Naive B cell (primary cell): ENCODE measurements at places on chromosomes 4 and X. TPM values are rescaled to one million over a fixed set of nuclear protein-coding genes. Genes with fewer than 3 reads are reported as not detected.

Gene TSPAN7
- not detected for polyA plus RNA-seq

Gene CYSLTR1
- polyA plus RNA-seq: 48.7 TPM

Gene HTR2C
- polyA plus RNA-seq: not detected

Gene NXF2B
- not detected for polyA plus RNA-seq

Gene ADGRG4
- not detected for polyA plus RNA-seq

Gene HOPX
- polyA plus RNA-seq: 14.2 TPM

Gene CCKAR
- not detected for polyA plus RNA-seq

Gene GUCY2F
- not detected for polyA plus RNA-seq

Gene TRIML2
- not detected for polyA plus RNA-seq

Gene DCAF16
- polyA plus RNA-seq: 16.0 TPM

Gene DNAAF6
- polyA plus RNA-seq: not detected

Gene HMGN5
- 3.6 TPM for polyA plus RNA-seq

Gene SPANXA1
- not detected for polyA plus RNA-seq

Gene NIPAL1
- 0.29 TPM for polyA plus RNA-seq

Gene TKTL1
- 0.56 TPM for polyA plus RNA-seq

Gene TAF7L
- not detected for polyA plus RNA-seq

Gene BEND4
- polyA plus RNA-seq: 10.1 TPM

Gene PCDH10
- polyA plus RNA-seq: not detected

DNA sequence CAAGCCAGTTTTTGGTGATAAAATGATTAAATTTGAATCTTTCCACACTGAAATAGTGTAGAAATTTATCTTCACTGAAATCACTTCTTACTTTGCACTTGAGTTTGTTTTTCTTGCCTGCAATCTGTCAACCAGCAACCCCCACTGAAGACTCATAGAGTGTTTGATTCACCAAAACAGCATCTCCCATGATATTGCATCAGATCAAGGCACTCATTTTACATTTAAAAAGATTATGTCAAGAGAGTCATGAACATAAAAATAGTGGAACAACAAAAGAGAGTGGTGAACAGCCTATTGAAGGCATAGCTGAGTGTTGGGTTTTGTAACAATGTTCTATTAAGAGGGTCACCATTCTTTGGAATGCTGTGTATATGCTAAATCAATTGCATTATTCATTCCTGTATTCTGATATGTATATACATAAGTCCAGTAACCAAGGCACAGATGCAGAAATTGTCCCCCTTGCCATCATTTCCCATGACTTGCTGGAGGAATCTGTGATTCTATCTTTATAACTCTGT is 1934.9 kb downstream of the ARAP2 start:
- no peak for DNase-seq

GRCh38 chr4:106316773-106317409 is 541 bp downstream of the AIMP1 start:
- peak; percentile 9 for DNase-seq

DNA sequence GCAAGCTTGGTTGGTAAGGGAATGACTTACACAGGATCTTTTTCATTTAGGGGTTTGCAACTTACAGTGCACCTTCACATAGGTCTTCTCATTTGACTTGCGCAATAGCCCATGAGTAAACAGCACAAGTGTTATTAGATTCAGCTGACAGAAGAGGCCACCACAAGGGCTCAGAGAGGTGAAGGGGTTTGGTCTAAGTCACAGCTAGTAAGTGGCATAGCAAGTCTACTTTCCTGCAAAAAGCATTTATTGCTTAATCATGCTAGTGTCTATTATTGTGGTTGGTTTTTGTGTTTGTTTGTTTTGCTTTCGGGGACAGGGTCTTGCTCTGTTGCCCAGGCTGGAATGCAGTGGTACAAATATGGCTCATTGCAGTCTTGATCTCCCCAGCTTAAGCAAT is 83.3 kb downstream of the SPRY1 start:
- DNase-seq: no peak

DNA sequence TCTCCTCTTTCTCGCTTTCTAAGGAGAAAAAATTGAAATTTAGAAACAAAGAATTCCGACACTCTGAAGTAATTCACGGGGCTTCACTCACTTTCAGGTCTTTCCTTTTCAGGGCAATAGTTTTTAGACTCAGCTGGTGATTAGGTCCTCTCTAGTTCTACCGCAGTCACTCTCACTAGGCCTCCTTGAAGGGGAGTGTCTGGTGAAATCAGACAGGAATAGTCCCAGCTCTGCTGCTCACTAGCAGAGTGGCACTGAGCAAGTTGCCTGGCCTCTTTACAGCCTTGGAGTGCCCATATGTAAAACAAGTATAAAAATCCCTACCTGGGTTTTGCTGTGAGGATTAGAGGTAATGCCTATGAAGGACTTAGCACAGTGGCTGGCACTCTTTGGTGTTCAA is 64.1 kb downstream of the NEUROG2 start:
- no peak for DNase-seq

- no peak for DNase-seq
These were observed 46.8 kb upstream of the F9 start for GRCh38 chrX:139483699-139484098.

DNA sequence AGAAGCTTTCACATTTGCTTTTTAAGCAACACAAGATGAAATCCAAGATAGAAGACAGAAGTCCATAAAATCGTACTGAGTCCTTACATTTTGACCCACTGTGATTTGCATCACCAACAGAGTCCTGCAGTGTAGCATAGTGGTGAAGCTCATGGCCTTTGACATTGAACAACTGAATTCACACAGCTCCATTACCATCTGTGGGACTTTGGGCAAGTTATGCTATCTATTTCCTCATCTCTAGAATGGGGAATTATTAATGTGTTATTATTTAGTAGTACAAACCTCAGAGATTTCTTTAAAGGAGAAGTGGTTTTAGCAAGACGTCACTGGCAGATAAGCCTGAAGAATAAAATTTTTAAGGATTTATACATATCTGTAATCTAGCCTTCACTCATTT is 10.7 kb downstream of the GPRIN3 start:
- DNase-seq: no peak

- no peak for DNase-seq
These were observed 158.1 kb downstream of the ATP10D start for GRCh38 chr4:47642985-47643760.

- DNase-seq: no peak
These were observed 74.4 kb upstream of the RBMX start for GRCh38 chrX:136954930-136955329.

- no peak for DNase-seq
These were observed 431.2 kb downstream of the GPM6A start for GRCh38 chr4:175380841-175381240.

- DNase-seq: no peak
These were observed 930.2 kb downstream of the C4orf33 start for GRCh38 chr4:130026185-130026584.

GRCh38 chrX:131544218-131544617 is 344 bp downstream of the OR13H1 start:
- no peak for DNase-seq

- DNase-seq: no peak
These were observed 1.2 kb downstream of the TFE3 start for GRCh38 chrX:49041744-49042580.

DNA sequence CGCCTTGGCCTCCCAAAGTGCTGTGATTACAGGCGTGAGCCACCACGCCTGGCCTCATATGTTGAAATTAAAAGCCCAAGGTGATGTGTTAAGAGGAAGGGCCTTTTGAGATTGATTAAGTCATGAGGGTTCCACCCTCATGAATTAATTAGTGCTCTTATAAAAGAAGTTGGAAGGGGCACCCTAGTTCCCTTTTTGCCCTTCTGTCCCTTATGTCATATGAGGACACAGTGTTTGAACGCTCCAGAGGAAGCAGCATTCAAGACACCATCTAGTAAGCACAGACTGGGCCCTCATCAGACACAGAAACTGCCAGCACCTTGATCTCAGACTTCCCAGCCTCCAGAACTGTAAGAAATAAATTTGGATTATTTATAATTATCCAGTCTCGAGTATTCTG is 5.1 kb upstream of the APLN start:
- DNase-seq: no peak

- no peak for DNase-seq
These were observed 86.9 kb upstream of the BMP2K start for GRCh38 chr4:78689261-78689660.

GRCh38 chrX:135308345-135308855 is 880 bp upstream of the ETDC start:
- DNase-seq: no peak

GRCh38 chr4:87053176-87053658 is 118.4 kb downstream of the AFF1 start:
- no peak for DNase-seq

- DNase-seq: peak; percentile 54
These were observed 977 bp downstream of the MAGEE1 start for GRCh38 chrX:76428243-76429130.

DNA sequence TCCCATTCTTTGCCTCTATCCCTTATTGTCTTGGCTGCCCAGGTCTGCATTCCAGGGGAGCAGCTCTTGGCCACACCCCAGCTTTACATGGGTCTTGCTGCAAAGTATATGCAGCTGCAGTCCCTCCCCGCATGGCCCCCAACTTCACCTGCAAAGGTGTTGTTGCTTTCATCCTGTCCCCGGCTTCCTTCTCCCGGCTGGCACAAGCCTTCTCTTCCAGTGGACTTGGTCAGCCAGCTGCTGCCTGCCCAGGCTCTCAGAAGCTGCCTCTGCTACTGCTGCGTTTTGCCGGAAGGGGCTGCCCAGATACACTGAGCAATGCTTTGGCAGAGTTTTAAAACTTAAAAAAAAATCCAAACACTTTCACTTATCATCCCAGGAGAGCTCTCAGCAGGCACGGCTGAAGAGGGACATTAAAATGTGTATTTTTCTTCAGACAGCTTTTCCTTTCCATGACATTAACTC is 121.2 kb upstream of the PDLIM3 start:
- no peak for DNase-seq

DNA sequence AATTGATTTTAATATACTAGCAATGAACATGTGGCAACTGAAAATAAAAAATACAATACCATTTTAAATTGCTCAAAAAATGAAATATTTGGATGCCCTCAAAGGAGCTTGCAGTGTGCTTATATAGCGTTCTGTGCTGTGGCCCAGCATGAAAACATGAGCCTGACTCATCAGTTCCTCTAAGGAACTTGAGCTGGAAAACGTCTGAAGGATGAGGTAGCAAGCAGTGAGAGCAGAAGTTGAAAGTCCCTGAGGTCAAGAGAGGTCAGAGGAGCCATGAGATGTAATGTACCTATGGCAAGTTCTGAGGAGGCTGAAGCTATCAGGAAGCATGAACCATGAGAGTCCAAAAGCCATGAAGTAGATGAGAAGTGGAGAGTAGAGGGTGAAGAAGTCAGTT is 59.7 kb downstream of the HMGB3 start:
- DNase-seq: no peak

- DNase-seq: no peak
These were observed 20.2 kb downstream of the GLRA3 start for GRCh38 chr4:174808836-174809235.

- no peak for DNase-seq
These were observed 1.5 kb downstream of the CFAP97 start for GRCh38 chr4:185201977-185202962.

GRCh38 chr4:55169352-55169961 is 44.1 kb upstream of the KDR start:
- no peak for DNase-seq

GRCh38 chr4:82900066-82900410 is 497 bp upstream of the THAP9 start:
- DNase-seq: no peak

GRCh38 chrX:54495814-54496516 is at the start of gene FGD1:
Gene FGD1, minus strand, starts transcription at chrX:54496234. Its CDS starts 802 bp downstream, at chrX:54495432.
- DNase-seq: peak; percentile 11

DNA sequence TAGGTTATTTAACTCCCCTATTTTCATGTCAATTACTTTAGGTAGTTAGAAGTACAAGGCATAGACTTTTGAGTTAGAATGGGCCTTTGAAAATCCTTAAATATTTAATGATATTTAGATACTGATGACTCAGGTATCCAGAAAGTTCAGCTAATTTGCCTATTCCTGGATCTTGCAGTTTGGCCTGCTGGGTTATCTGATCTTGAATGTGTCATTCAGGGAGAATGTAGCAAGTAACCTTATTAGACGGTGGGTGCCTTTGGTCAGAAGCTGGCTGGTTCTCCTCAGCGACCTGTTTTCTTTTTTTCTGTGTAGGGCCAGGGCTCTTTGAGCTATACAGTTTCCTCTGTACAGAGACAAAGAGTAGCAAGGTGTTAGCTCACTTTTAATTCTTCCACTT is 42.0 kb downstream of the MTM1 start:
- no peak for DNase-seq
